ENCODE measurements at places on chromosomes 11 and 22.

DNA sequence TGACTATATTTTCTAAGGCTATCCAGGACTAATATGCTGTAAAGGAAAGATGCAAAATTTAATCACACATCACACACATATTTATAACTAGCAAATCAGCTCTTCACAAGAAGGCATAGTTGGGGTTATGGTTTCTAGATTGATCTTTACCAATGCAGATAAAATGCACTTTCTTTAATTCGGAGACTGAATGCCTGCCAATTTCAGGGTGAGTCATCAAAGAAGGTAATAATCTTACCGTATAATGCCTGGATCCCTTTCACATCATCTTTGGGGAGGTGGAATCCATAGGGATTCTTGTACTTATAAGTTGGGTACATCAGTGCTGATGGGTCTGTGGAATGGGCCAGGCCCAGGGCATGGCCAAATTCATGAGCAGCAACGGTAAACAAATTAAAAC lies 16.4 kb downstream of the MMP20 start:
- no peak for DNase-seq

DNA sequence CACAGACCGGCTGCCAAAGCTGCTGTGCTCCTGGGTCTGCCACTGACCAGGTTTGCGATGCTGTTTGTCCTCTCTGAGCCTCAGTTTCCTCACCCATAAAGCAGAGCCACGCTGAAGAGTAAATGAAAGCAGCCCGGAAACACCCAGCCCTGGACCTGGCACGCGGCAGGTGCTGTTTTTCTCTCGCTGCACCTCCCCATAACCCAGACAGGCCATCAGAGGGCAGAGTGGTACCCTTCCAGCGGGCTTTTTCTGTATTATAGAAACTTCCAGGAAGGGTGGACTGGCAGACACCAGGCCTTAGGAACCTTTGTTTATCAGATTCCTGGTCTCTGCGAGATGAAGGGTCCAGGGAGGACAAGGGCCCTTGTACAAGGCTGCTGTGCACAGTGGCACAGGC lies 17.9 kb upstream of the FGF19 start:
- no peak for DNase-seq

GRCh38 chr22:18909556-18909955 lies 3.4 kb downstream of the DGCR6 start:
- no peak for DNase-seq

DNA sequence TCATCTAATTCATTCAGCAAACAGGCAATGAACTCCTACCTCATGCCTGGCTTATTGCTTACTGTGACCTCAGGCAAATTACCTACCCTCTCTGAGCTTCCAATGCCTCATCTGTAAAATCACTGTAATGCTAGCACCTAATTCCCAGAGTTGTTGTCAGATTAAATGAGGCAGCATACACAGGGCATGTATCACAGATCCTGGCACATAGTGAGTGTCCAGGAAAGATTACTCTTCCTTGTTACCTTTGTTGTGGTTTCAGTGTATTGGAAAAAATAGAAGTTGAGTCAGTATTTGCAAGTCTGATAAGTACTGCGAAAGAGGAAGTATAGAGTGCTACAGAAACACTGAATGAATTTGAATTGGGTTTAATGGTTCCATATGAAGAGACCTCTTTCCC lies 26.4 kb upstream of the LRRC55 start:
- DNase-seq = no peak

DNA sequence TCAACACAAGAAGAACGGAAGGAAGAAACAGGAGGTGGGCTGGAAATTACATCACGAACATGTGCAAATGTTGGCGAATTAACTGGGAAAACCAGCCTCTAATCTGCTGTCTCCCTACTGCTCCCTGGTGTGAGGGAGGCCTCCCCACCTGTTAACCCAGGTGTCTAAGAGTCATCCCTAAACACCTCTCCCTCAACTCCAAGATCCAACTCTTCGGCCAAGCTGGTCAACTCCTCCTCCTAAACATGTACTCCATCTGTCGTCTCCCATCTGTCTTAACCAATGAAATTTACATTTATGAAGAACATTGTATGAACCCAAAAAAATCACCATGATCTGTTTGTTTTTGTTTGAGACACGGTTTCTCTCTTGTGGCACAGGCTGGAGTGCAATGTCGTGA lies 154.2 kb downstream of the LARGE1 start:
- DNase-seq = no peak

DNA sequence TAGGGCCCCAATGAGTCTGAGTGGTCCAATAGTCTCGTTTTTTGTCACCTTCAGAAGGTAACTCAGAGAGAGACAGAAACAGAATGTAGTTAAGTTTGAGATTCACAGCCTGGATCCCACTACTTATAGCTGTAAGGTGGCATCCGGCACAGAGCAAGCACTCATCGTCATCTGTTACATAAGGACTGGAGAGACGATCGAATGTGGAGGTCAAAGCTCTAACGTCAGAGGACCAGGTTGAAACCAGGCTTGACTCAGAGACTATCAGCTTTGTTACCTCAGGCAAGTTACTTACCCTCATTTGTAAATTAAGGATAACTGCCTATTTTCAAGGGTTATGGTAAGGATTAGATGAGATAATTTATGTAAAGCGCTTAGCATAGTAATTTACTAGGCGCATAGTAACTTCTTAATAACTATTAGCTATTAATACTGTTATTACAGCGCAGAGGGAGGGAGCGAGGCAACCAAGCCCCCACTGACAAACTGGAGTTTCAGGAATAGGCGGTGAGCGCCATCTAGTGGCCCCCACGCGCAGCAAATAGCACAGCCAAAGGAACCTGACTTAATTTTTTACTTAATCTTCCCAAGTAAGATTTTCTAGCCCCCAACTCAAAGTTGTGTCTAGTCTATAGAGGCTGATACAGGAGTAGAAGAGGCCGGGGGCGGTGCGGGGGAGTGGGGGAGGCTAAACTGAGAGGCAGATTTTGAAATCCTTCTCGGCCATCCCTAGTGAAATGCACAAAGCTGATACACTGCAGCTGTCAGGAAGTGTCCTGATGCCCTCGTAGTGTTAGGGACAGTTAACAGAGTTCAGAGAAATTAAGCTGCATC lies 29.0 kb upstream of the API5 start:
- DNase-seq = peak; percentile 42

DNA sequence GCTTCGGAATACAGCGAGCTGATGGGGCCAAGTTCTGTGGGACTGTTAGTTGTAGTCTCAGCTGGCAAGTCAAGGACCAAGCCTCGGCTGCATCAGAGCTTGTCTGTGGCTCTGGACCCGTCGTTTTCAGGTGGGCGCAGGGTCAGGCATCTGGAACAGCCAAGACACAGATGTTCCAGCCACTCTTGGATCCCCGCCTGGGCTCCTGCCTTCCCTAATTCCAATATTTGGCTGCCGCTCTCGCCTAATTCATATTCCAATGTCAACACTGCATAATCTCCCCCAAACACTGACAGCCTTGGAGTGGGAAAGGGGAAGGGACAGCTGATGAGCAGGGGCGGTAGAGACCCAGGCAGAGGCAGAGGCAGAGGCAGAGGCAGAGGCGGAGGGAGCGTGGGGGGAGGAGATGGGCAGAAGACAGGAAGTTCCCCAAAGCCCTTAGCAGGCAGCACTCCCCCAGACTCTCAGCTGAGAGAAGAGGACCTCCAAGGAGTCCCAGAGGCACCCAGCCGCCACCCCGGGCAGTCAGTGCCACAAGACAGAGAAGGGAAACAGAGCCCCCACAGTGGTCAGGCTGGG lies 49.6 kb upstream of the SLC35C1 start:
- no peak for DNase-seq

All from stimulated activated CD4-positive, alpha-beta T cell treated with anti-CD3 and anti-CD28 coated beads, Interleukin-4, amount 100 ng/mL, for 1 hour (primary cell).